ELR (cell line): ENCODE measurements at places on chromosomes 12 and 14.

DNA sequence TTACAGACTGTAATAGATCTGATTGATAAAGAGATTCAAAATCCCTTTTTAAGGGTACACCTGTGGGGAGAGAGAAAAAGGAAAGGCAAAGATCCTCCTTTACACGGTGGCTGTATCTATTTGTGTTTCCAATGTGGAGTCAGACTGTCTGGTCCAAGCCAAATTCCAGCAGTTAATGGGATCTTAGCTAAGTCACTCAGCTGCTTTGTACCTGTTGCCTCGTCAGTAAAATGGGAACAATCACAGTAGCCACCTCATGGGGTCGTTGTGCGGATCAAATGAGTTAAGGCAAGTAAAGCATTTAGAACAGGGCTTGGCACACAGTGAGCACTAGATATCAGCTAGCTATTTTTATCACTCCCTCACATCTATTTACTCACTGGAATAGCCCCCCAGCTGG, 46.9 kb downstream of the EFCAB11 start:
- no peak for DNase-seq

- no peak for DNase-seq
Observed at GRCh38 chr14:79395061-79395460, 816.2 kb downstream of the DIO2 start.

DNA sequence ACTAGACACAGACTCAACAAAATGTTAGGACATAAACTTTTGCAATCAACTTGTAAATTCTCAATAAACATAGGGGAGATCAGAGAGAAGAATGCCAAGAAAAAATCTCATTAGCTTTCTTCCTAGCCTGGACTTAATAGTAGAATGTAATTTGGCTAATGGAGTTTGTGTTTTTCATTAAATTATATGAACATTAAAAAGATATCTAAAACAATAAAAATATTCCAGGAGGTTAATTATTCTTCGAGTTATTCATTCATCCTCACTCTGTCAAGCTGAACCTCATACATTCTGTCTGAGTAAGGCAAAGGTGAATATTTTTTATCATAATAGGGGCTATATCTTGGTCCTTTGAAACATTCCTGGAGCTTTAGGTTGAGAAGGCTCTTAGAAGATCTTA, 551.9 kb upstream of the TBX3 start:
- DNase-seq, result no peak

DNA sequence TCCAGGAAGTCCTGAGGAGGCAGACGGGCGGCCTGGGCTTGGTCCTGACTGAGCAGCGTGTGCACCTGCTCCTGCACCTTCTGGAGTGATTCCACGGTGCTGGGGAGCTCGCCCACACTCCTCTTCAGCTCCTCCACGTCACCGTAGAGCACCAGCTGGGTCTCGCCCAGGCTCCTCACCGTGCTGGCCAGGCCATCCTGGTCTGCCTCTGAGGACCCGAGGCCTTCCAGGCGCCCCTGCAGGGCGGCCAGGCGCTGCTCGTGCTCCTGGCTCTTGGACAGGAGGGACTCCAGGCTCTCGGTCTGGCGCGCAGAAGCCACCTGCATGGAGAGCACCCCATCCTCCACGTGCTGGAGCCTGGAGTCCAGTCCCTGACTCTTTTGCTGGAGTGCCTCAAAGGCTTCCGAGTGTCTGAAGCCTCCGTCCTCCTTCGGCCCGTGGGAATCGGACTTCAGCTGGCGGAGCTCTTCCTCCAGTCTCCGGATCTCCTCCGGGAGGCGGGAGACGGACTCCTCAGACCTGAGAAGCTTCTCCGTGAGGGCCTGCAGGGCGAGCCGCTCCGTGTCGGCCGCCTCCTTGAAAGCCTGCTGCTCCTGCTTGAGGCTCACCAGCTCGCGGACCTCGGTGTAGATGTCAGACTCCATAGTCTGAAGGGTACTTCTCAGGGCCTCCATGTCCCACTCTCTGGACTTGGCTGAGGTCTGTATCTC, 8.4 kb downstream of the CKAP4 start:
- DNase-seq, result no peak

- no peak for DNase-seq
Observed at GRCh38 chr14:79516009-79516408, 695.3 kb downstream of the DIO2 start.

DNA sequence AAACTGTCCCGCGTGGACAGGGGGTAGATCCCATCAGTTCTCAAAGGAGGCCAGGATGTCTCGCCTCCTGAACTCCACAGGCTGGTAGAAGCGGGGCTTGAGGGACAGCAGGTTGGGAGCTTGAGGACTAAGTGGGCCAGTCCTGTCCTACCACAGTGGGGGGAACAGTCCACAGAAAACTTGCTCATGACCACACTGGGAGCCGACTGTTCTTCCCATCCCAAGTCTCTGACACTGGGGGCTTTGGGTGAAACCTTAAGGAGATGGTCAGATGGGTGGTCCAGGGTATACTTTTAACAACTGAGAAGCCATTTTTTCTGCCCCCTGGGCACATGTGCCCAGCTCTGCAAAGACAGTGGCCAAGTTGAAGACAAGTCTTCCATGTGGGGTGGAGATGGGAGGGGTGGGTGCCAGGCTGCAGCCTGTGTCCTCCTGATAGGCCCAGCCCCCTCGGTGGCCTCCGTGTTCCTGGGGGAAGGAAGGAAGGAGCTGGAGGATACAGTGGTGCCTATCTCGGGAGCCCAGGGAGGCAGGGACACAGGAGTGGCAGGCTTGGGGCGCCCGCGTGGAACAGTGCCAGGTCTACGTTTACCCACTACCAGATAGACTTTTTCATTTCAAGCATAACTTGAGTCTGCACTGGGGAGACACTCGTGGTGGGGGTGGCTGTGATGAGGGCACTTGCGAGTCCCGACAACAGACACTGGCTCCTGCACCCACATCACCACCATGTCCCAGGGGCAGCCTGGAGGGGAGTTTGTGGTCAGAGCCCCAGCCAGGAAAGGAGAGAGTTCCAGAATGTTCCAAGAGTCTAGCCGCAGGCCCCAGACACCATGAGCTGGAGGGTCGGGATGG, 14.7 kb downstream of the RHOF start:
- DNase-seq, result no peak

DNA sequence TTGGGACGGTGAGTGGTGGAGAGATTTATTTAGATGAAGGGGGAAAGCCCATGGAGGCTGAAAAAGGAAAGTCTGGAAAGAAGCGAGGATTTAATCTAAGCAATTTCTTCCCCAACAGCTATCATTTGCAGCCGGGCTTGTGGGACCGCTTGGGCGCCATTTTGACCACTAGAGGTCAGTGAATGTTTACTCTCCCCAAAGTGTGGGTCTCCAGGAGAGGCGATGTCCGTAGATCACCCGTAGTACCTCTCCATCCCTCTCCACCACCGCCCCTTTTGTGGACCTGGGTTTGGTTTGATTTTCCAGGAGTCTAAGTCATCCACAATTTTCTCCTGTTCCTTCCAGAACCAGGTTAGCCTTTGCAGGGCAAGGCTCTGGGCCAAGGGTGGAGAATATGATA, 91.2 kb upstream of the PARP11 start:
- DNase-seq, result peak; percentile 26

GRCh38 chr14:68562911-68563250, 230.0 kb downstream of the ZFP36L1 start:
- no peak for DNase-seq
